Fibroblast of mammary gland (primary cell): ENCODE measurements at places on chromosomes 2 and 18.
A peak's percentile ranks its signal among the peaks of the same experiment; 100 is the strongest.

DNA sequence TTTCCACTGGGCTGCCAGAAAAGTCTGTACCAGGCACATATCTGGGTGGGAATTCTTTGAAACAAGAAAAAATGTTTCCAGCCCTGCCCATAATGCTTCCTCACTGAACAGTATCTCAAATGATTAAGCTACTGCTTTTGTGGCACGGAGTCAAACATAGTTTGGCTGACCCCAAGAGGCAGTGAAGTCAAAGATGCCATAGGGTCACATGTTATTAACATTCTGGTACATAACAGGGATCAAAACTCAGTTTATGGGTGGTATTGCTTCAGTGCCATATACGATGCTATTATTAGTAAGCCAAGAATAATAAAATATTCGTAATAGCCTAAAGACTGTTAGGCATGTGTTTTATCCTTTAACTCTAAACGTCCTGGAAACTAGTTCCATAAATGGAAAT lies 112.4 kb downstream of the FEZ2 start:
- peak; percentile 85 for DNase-seq

DNA sequence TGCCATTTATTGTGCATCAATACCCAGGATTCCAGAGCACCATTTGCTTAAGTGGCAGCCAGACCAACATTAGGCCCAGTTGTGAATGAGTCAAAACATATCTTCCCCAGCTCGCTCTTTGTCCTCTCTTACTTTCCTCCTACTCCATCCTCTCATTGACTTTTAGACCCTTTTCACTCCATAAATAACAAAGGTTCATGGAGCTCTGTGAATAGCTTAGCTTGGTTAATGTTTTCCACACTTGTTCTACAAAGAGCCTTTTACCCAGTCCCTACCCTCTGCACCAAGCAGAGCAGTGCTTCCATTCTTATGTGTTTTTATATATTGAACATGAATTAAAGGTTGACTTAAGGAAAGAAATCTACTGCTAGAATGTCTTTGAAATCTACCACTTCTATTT lies 625.8 kb upstream of the FANCL start:
- DNase-seq: no peak

- DNase-seq: no peak
These were observed 141.9 kb downstream of the TTC32 start for GRCh38 chr2:19759880-19760279.

GRCh38 chr2:112021290-112021689 lies 33.8 kb upstream of the TMEM87B start:
- DNase-seq: no peak

- DNase-seq: peak; percentile 68
These were observed 66.3 kb downstream of the NRP2 start for GRCh38 chr2:205748639-205749038.
